Stimulated activated memory B cell treated with anti-CD40 and anti-IgM and Interleukin-4, amounts not matched to agents 10 μg/mL and 1 μg/mL and 100 μg/mL, for 72 hours (primary cell): ENCODE measurements at places on chromosomes 5 and 9.

DNA sequence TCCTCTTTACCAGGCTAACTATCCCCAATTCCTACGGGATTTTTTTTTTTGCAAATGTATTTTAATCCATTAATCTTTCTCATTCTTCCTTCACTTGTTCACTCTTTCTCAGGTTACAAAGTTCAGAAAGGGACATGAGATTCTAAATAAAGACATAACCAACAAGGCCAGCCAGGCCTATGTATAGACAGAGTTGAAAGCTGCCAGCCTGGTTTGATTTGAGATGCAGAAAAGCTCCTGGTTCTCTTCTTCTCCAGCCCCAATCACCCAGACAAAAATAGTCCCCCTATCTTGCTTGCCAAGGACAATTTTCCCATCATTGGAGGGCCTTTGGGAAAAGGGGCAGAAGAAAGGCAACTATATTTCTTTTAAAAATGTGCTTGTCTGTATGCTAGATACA lies 398.8 kb downstream of the NFIB start:
- H3K4me1 ChIP-seq: no peaks in the 10 kb centered on the region
- H3K4me3 ChIP-seq: no peak overlapping the region
- H3K36me3 ChIP-seq: no peaks in the 10 kb centered on the region

GRCh38 chr9:133553123-133553522 lies 18.6 kb downstream of the ADAMTSL2 start:
- no peak overlapping the region for H3K4me3 ChIP-seq
- peaks cover 70% of the 10 kb centered on the region for H3K27me3 ChIP-seq
- no peak for ATAC-seq
- H3K27ac ChIP-seq: no peak overlapping the region
- peaks cover 9% of the 10 kb centered on the region for H3K4me1 ChIP-seq

DNA sequence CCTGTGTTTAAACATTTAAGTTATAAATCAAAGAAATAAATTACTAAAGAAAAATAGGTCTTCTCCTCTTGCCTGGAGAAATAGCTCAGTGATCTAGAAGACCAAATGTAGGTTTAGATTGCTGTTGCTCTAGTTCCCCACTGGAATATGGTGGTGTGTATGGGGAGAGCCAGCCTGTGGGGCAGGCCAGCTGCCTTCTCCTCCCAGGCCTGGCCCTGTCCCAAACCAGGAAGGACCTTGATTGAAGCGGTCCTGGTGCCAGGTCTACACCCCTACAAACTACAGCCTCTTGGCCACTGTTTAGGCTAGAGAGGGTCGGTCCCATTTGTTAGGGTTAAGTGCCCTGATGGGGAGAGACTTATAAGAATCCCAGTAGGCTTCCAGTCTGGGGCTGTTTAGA lies 35.4 kb downstream of the MAN2A1 start:
- peaks cover 40% of the 10 kb centered on the region for H3K36me3 ChIP-seq
- H3K4me1 ChIP-seq: peaks cover 36% of the 10 kb centered on the region
- no peak overlapping the region for H3K27ac ChIP-seq
- no peak for ATAC-seq

DNA sequence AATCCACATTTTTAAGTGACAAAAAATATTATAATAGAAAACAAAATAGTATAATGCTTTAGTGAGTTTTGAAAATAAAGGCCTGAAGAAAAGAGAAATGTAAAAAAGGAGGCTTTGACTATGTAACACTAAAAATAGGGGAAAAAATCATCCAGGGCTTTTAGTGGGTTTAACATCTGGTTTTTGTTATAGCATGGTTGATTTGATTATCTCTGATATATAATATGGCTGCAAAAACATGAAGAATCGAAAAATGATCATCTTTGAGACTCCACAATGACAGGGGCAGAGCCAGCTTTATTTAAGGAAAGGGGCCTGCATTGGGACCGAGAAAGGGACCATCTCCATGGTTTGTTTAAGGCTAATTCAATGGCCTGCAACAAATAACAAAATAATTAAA lies 393.8 kb downstream of the PLK2 start:
- H3K4me3 ChIP-seq: no peak overlapping the region
- H3K27ac ChIP-seq: no peak overlapping the region
- no peaks in the 10 kb centered on the region for H3K36me3 ChIP-seq

- H3K27me3 ChIP-seq: peaks cover 8% of the 10 kb centered on the region
- no peak overlapping the region for H3K27ac ChIP-seq
- ATAC-seq: no peak
- no peaks in the 10 kb centered on the region for H3K4me1 ChIP-seq
Measured at GRCh38 chr9:97808972-97809371, 44.1 kb upstream of the FOXE1 start.

- peaks cover 62% of the 10 kb centered on the region for H3K36me3 ChIP-seq
- H3K4me1 ChIP-seq: peaks cover 20% of the 10 kb centered on the region
- H3K27me3 ChIP-seq: no peaks in the 10 kb centered on the region
- no peak overlapping the region for H3K4me3 ChIP-seq
- no peak overlapping the region for H3K27ac ChIP-seq
Measured at GRCh38 chr5:154302161-154302560, 111.6 kb downstream of the GALNT10 start.

- no peak for ATAC-seq
- H3K27me3 ChIP-seq: no peaks in the 10 kb centered on the region
- no peak overlapping the region for H3K4me3 ChIP-seq
Measured at GRCh38 chr9:94993160-94993820, 266.8 kb downstream of the AOPEP start.

DNA sequence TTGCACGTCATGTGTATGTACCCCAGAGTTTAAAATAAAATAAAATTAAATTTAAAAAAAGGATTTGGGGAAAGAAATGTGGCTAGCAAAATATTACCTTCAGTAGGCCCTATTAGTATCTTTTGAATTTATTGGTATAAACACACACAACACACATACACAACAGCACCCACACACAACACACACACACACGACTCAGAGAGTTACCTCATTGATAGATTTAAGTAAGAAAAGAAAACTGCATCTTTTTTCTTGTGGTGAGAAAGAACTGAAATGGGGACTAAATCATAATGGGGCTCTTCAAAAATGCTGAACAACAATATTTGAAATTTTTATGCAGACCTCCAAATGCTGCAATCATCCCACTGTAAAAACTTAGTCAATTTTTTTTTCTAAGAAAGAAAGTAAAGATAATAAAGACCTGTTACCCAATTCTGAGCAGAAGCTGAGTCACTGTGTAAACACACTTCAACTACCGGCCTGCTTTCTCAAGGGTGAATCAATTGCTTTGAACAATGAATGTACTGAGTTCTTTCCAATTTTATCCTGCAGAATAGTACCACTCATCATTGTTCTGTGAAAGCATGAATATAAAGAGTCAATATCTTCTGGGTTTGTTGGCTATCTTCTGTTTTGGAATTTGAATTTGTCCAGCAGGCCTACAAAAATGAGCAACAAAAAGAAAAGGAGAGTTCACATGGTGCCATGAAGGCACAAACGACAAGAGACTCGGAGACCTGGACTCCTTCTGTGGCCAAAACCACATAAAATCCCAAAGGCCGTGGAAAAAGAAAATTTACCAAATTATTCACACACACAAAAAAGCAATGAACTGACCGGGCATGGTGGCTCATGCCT lies 57.9 kb upstream of the CCNG1 start:
- no peak overlapping the region for H3K27ac ChIP-seq
- H3K4me3 ChIP-seq: no peak overlapping the region
- peaks cover 8% of the 10 kb centered on the region for H3K4me1 ChIP-seq
- H3K36me3 ChIP-seq: peaks cover 4% of the 10 kb centered on the region
- H3K27me3 ChIP-seq: peaks cover 17% of the 10 kb centered on the region

GRCh38 chr9:83537331-83538171 lies 650 bp downstream of the FRMD3 start:
- no peak for ATAC-seq
- peaks cover 36% of the 10 kb centered on the region for H3K27me3 ChIP-seq
- H3K4me1 ChIP-seq: peaks cover 11% of the 10 kb centered on the region
- no peak overlapping the region for H3K4me3 ChIP-seq

GRCh38 chr9:75548871-75549270 lies 341.6 kb upstream of the PCSK5 start:
- no peaks in the 10 kb centered on the region for H3K27me3 ChIP-seq
- H3K4me3 ChIP-seq: no peak overlapping the region
- H3K36me3 ChIP-seq: no peaks in the 10 kb centered on the region
- H3K27ac ChIP-seq: no peak overlapping the region

DNA sequence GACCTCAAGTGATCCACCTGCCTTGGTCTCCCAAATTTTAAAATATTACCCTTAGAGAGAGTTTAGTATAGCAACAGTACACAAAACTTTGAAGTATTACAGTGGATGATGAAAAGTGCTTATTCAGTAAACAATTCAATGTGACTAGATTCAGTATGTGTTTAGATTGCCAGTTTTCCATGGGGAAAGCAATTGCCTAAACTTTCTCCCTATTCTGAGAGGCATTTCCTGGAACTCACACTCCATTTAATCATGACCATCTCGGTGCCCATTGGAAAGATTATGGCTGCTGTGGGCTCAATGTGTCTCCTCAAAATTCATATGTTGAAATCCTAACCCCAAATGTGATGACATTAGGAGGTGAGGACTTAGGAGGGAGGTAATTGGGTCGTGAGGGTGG lies 38.9 kb upstream of the MYO10 start:
- no peak for ATAC-seq
- H3K27me3 ChIP-seq: peaks cover 18% of the 10 kb centered on the region
- H3K36me3 ChIP-seq: no peaks in the 10 kb centered on the region
- H3K4me1 ChIP-seq: no peaks in the 10 kb centered on the region
- no peak overlapping the region for H3K4me3 ChIP-seq
- no peak overlapping the region for H3K27ac ChIP-seq

- H3K36me3 ChIP-seq: no peaks in the 10 kb centered on the region
- H3K27ac ChIP-seq: no peak overlapping the region
- H3K4me1 ChIP-seq: peaks cover 6% of the 10 kb centered on the region
- no peaks in the 10 kb centered on the region for H3K27me3 ChIP-seq
- H3K4me3 ChIP-seq: no peak overlapping the region
Measured at GRCh38 chr9:74321396-74321795, 175.7 kb upstream of the RORB start.

GRCh38 chr5:61137835-61138234 lies 24.4 kb downstream of the SMIM15 start:
- H3K36me3 ChIP-seq: peaks cover 15% of the 10 kb centered on the region
- no peak overlapping the region for H3K4me3 ChIP-seq
- ATAC-seq: no peak
- H3K4me1 ChIP-seq: no peaks in the 10 kb centered on the region
- H3K27ac ChIP-seq: no peak overlapping the region

GRCh38 chr9:98606730-98607129 lies 102.0 kb downstream of the GABBR2 start:
- H3K27ac ChIP-seq: no peak overlapping the region
- ATAC-seq: no peak
- H3K4me3 ChIP-seq: no peak overlapping the region
- H3K27me3 ChIP-seq: peaks cover 24% of the 10 kb centered on the region

- H3K27ac ChIP-seq: peak overlapping the region; percentile 98
- ATAC-seq: peak; percentile 97
- peaks cover 37% of the 10 kb centered on the region for H3K36me3 ChIP-seq
- no peaks in the 10 kb centered on the region for H3K27me3 ChIP-seq
- peaks cover 62% of the 10 kb centered on the region for H3K4me1 ChIP-seq
Measured at GRCh38 chr9:99244344-99245260, 22.5 kb downstream of the SEC61B start.

- ATAC-seq: no peak
- no peak overlapping the region for H3K27ac ChIP-seq
- H3K4me1 ChIP-seq: no peaks in the 10 kb centered on the region
- H3K36me3 ChIP-seq: no peaks in the 10 kb centered on the region
- no peak overlapping the region for H3K4me3 ChIP-seq
- H3K27me3 ChIP-seq: peaks cover 38% of the 10 kb centered on the region
Measured at GRCh38 chr9:32704343-32704742, 68.9 kb upstream of the TAF1L start.

DNA sequence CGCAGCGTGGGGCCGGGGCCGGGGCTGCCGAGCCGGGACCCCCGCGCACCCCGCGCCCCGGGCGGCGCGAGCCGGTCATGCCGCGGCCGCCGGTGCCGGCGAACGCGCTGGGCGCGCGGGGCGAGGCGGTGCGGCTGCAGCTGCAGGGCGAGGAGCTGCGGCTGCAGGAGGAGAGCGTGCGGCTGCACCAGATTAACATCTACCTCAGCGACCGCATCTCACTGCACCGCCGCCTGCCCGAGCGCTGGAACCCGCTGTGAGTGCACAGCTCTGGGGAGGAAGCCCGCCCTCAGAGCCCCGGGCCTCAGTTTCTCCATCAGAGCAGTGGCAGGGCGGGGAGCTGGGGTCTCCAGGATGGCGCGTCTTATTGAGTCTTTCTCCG lies 335 bp downstream of the GALNT12 start:
- peak overlapping the region; percentile 82 for H3K4me3 ChIP-seq
- H3K27me3 ChIP-seq: peaks cover 12% of the 10 kb centered on the region
- peak; percentile 68 for ATAC-seq

- H3K36me3 ChIP-seq: no peaks in the 10 kb centered on the region
- no peaks in the 10 kb centered on the region for H3K27me3 ChIP-seq
- ATAC-seq: no peak
- no peak overlapping the region for H3K27ac ChIP-seq
- no peak overlapping the region for H3K4me3 ChIP-seq
Measured at GRCh38 chr5:11596657-11597071, 307.6 kb downstream of the CTNND2 start.
